Sigmoid colon (tissue), 7 donors: ENCODE measurements at places on chromosomes 6 and 20. TPM values are rescaled to one million over a fixed set of nuclear protein-coding genes. Genes with fewer than 3 reads are reported as not detected.

The MDFI gene
- 8.6 TPM for total RNA-seq

The TRAPPC3L gene
- not detected for total RNA-seq

The CLDN20 gene
- not detected for total RNA-seq

The RUNX2 gene
- 4.5 TPM for total RNA-seq

The TMEM217 gene
- total RNA-seq: 5.3 TPM

The PCK1 gene
- total RNA-seq: 7.5 TPM

The RAMACL gene
- 3.0 TPM for total RNA-seq

The SOX18 gene
- total RNA-seq: 4.8 TPM

The SLC35F1 gene
- total RNA-seq: 4.6 TPM

The AAR2 gene
- 26.5 TPM for total RNA-seq

The CST7 gene
- total RNA-seq: 3.5 TPM

The AVP gene
- total RNA-seq: not detected

The MATN4 gene
- not detected for total RNA-seq

The TREM1 gene
- total RNA-seq: 1.2 TPM

The GRM1 gene
- not detected for total RNA-seq

The HECA gene
- 33.5 TPM for total RNA-seq

The SPTLC3 gene
- total RNA-seq: 6.1 TPM

The ADAM33 gene
- 132 TPM for total RNA-seq

The TRIM10 gene
- total RNA-seq: not detected

The PRR18 gene
- 0.41 TPM for total RNA-seq

The MYLK2 gene
- total RNA-seq: not detected

The LIN28B gene
- total RNA-seq: not detected

The BIRC7 gene
- total RNA-seq: not detected

The POM121L2 gene
- total RNA-seq: not detected

The ENPP3 gene
- total RNA-seq: 0.55 TPM

The ALDH8A1 gene
- total RNA-seq: 1.1 TPM

The KHDC1L gene
- total RNA-seq: not detected

The FAM209A gene
- total RNA-seq: not detected

The RIPOR3 gene
- total RNA-seq: 28.0 TPM

The CTAGE9 gene
- not detected for total RNA-seq

The TFAP2B gene
- total RNA-seq: not detected

The FERMT1 gene
- 0.28 TPM for total RNA-seq

The GRIK2 gene
- total RNA-seq: 2.1 TPM

The OOEP gene
- not detected for total RNA-seq

The GATA5 gene
- total RNA-seq: not detected

The GSTA4 gene
- total RNA-seq: 21.0 TPM

The COL12A1 gene
- 149 TPM for total RNA-seq

The ADGRB3 gene
- total RNA-seq: 11.5 TPM

The HUS1B gene
- total RNA-seq: 1.6 TPM
